SK-N-MC (cell line): ENCODE measurements at places on chromosomes 6 and 20.

- no peak for DNase-seq
Measured at GRCh38 chr20:56859039-56859800, 230.1 kb downstream of the TFAP2C start.

GRCh38 chr6:130320908-130321307 is 44.9 kb upstream of the TMEM200A start:
- DNase-seq = no peak

GRCh38 chr6:100680163-100680562 is 201.0 kb downstream of the ASCC3 start:
- no peak for DNase-seq

GRCh38 chr6:69487688-69488087 is 309.1 kb downstream of the LMBRD1 start:
- no peak for DNase-seq

- DNase-seq = no peak
Measured at GRCh38 chr6:168708526-168708925, 267.5 kb downstream of the SMOC2 start.

GRCh38 chr6:157493173-157493572 is 112.2 kb downstream of the ZDHHC14 start:
- no peak for DNase-seq

GRCh38 chr20:38429301-38429700 is 5.8 kb downstream of the SNHG17 start:
- DNase-seq = no peak

DNA sequence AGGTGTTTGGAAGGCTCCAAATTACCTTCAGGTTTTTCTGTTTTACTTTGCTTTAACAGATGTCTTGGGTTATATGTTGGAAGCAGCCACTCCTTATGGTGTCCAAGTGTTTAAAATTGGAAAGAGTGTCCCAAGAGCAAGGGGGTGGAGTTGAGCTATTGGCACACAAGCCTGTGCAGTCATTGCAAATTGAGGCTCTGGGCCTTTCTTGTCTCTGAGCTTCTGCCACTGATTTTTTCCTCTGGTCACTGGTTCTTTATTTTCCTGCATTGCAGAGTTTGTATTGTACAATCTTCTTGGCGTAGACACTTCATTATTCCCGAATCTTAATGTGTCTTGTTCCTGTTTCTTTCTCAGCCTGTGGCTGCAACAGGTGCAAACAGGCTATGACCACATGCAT is 598.8 kb downstream of the RNF144B start:
- DNase-seq = no peak
